Osteocyte (in vitro differentiated cells): ENCODE measurements at places on chromosomes 7 and 10. TPM values are rescaled to one million over a fixed set of nuclear protein-coding genes. Genes with fewer than 3 reads are reported as not detected.

DNA sequence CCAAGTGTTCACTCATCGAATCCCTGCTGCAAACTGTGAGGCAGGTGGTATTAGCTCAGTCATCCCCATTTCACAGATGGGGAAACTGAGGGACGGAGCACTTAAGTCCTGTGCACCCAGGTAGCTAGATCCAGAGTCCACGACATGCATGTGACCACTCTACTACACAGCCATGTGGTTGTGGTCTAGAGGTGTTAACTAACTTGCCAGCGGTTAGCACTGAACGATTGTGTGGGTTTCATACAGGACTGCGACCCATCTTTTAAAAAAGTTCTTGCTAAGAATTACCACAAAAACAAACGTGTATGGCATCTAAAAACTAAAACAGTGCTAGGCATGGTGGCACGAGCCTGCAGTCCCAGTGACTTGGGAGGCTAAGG is 16.1 kb upstream of the ABCC2 start:
- no peak for DNase-seq

- no peak for DNase-seq
These were observed 103.1 kb downstream of the ZNF467 start for GRCh38 chr7:149670288-149670687.

Gene PRSS37
- not detected in 2 replicates for total RNA-seq

Gene GNGT1
- not detected in 2 replicates for total RNA-seq

GRCh38 chr10:102436312-102436711 is 3.9 kb upstream of the CUEDC2 start:
- no peak for DNase-seq

Gene MNX1
- total RNA-seq, result not detected in 2 replicates

Gene GBX1
- total RNA-seq, result not detected in 2 replicates

Gene IFIT5
- 22.5 and 22.7 TPM in 2 replicates for total RNA-seq

Gene ERCC6
- total RNA-seq, result 184 and 187 TPM in 2 replicates

GRCh38 chr10:70967591-70968587 is 79.5 kb upstream of the PCBD1 start:
- DNase-seq, result no peak

DNA sequence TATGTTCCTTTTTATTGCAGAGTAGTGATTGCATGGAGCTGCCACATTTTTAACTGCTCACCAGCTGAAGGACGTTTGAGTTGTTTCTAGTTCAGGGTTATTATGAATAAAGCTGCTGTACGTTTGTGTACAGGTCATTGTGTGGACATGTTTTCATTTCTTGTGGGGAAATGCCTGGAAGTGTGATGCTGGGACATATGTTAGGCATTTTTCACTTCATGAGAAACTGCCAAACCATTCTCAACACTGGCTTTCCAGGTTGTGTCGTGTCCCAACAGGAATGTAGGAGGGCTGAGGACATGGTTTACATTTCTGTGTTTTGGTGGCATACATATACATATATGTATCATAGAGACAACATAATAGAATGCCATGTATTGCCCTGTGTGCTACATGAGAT is 73.0 kb downstream of the NEURL1 start:
- DNase-seq, result no peak

GRCh38 chr10:121677880-121678279 is 79.6 kb upstream of the FGFR2 start:
- no peak for DNase-seq

- DNase-seq, result no peak
These were observed 570 bp downstream of the BMS1 start for GRCh38 chr10:42783181-42783549.

DNA sequence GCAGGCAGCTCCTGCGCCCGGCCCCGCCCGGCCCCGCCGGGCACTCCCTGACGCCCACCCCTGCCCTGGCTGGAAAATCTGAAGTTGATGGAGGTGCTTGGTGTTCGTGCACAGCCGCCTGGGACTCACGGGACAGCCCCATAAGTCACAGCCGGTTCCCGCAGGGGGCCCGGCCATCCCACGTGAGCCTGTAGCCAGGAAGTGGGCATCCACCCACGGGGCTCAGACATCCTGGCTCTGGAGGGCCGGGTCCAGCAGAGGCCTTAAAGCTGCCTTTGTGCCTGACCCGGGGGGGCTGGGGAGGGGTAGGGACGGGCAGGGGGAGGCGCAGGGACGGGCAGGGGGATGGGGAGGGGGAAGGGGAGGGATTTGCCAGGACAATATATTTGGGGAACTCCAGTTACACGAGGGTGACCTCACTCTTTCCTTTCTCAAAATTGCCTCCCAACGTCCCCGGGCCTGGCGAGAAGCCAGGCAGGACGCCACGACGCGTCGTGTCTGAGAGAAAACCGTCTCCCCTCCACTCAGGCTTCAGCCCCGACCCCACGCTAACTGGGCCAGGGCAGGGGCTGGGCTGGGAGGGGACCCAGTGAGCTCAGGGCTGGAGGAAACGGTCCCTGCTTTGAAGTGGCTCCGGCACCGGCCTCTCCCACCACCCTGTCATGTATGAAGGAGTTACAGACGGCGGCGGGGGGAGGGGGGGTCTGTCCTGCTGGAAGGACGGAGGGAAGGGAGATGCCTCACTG is 82.1 kb upstream of the PDGFA start:
- no peak for DNase-seq

Gene ADIRF
- total RNA-seq, result not detected in 2 replicates

Gene TNKS2
- total RNA-seq, result 63.5 and 64.9 TPM in 2 replicates

- DNase-seq, result no peak
These were observed 14.2 kb downstream of the UCMA start for GRCh38 chr10:13219685-13220670.

DNA sequence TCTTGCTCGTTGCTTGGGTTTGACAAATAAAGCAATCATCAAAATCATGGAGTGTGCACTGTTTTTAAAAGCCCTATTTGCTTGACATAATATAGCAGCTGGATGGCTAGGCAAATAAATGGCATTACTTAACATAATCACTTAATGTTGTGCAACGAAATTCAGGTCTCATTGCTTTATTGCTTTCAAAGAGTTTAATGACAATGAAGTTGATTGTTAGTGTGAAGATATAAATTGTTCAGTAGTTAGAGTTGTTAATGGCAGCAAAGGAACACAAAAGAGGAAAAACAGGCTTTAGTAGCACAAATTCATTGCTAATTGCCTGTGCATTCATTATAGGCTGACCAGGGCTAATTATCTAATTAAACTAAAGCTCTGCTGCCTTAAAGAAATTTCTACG is 7.6 kb upstream of the ADO start:
- DNase-seq, result no peak

GRCh38 chr7:129210256-129210988 is 14.4 kb upstream of the AHCYL2 start:
- DNase-seq, result peak; percentile 91

DNA sequence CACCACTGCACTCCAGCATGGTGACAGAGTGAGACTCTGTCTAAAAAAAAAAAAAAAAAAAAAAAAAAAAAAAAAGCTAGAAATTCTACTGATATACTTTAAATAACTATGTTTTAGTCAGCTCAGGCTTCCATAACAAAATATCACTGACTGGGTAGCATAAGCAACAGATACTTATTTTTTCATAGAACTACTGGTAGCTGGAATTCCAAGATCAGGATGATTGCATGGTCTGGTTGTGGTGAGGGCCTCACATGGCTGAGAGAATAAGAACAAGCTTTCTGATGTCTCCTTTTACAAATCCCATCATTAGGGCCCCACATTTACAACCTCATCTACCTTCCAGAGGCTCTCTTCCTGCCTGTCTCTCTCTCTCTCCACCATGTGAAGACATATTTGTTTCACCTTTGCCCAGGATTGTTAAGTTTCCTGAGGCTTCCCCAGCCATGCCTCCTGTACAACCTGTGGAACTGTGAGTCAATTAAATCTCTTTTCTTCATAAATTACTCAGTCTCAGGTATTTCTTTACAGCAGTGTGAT is 126.7 kb upstream of the SEMA3C start:
- DNase-seq, result no peak

- no peak for DNase-seq
These were observed 564.1 kb upstream of the KCND2 start for GRCh38 chr7:119708891-119709290.

DNA sequence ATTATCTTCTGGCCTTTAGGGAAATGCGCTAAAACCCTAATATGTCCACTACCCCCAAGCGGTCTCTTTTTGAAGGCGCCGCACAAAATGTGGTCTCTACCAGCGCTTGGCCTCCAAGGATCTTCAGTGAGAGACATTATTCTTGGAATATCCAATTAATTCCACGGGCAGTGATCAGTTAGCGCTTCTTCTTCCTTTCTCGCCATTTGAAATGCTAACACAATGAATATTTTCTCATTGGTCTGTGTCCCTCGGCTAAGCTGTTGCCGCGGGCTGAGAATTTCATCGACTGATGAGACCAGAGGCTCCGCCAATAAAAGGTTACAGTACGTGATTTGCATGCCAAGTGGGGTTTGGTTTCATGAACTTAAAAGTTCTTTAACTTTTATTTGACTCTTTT is 169.8 kb downstream of the TCF7L2 start:
- no peak for DNase-seq

DNA sequence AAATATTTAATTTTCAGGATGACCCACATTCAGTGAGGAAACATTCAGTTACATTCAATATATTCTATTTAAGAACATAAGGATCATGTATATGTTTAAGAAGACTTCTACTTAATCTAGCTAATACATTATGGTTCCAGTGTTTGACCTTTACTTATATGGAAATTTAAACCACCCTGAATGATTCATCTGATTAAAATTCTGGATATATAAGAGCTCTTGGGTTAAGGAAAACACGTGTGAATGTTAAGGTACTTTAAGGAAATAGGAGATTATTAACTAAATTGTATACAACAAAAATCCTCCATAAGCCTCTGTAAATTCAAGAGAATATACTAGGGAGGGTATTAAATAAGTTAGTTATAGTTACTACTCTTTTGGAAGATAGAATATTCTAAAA is 40.9 kb downstream of the HDAC9 start:
- DNase-seq, result no peak

Gene IKZF1
- not detected in 2 replicates for total RNA-seq

DNA sequence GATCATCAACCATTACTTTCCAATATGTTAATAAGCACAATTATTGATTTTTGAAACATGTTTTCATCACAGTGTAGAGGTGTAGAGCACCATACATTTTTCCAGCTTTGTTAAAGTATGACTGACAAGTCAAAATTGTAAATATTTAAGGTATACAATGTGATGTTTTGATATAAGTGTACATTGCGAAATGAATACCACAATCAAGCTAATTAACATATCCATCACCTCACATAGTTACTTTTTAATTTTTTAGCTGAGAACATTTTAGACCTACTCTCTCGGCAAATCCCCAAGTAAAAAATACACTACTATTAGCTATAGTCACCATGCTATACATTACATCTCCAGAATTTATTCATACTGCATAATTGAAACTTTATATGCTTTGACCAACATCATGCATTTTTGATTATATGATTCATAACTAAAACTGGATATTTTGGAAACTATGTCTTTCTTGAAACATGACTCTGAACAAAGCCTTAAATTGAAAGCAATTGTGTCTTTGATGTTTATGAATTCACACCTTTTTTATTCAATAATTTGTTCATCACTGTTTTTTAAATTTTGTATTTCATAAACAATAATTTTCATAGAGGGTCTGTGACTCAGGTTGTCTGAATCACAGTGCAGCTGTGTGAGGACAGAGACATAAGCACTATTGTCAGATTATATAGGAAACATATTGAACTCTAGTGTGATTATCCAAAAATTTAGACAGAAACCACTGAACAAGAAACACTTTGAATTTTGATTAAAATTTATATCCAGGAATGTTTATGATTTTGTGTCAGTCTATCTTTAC is 486.1 kb downstream of the SEMA3D start:
- no peak for DNase-seq

DNA sequence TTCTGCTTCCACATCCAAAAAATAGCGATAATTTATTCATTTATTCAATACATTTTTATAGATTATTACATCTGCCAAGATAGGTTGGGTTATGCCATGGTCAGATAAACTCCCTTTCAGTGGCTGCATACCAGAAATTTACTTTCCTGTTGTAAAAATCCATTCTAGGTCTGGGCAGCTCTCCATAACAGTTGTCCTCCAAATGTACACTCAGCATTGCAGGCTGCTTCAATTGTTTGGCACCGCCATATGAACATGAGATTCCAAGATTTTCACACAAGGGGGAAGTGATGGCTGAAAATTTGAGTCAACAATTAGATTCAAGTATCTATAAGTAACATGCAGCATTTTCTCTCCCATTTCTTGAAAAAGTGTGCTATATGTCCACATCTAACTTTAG is 568.7 kb downstream of the ETV1 start:
- DNase-seq, result no peak

- DNase-seq, result no peak
These were observed 15.7 kb upstream of the ARPC1A start for GRCh38 chr7:99310004-99310403.

DNA sequence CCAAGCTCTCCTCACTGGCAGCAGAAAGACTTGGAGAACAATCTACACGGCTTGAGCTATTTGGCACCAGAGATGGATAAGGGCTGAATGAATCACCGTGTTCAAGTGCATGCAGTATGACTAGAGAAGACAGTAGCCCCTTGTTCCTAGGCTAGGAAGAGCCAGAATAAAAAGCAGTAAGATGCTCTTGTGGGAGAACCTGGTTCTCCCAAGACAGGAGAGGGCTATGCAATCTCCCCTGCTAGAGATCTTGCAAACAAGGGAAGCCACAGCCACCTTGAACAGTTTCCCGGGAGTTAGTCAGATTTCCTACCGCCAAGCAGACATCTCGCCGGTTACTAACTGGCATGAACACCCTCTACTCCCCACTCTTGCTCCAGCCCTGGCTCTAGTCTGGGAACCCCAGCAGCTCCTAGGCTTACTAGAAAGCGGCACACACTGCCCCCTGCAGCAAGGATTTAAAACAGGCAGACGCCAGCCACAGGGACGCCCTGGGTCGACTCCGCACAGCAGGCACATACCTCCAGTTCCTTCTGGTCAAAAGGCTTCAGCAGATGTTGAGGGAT is 107.3 kb downstream of the SMURF1 start:
- no peak for DNase-seq

Gene ANKRD30A
- not detected in 2 replicates for total RNA-seq

GRCh38 chr10:99233000-99233688 is 2.5 kb downstream of the HPSE2 start:
- DNase-seq, result no peak

DNA sequence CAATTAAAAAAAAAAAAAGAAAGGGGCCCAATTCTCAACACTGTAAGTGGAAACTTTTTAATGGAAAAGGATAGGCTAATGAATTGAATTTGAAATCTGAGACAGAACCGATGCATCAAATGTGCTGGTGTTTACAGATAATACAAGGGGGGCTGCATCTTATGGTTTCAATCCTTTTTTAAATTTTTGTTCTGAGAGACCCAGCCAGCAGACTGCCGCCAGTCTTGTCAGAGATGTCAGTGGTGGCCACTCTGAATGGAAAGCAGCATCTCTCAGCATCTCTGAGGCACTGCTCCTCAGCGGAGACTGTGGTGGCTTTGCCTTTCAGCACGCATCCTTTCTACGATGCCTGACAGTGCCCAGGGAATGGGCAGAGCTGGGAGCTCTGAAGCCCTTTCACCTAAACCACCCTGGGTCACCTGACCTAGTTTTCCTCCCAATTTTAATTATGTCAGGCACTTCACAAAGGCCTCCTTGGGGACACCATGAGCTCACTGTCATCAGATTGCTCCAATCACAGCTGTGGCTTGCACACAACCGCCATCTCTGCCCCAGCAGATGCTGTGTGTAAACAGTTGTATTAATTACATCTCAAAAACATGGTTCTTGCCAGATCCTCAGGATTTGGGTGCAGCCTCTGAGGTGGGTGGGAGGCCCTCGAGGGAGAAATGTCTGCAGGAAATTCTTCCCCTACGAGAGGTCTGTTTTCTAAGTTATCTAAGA is 81.2 kb downstream of the EGFR start:
- no peak for DNase-seq

Gene GRM3
- total RNA-seq, result not detected in 2 replicates

GRCh38 chr7:149304006-149304405 is 42.0 kb downstream of the ZNF783 start:
- DNase-seq, result peak; percentile 57
